NCI-H2081 treated with DMSO at 0.1 percent for 48 hours (cell line): ENCODE measurements at places on chromosomes 12 and 14.

- no peak for DNase-seq
These were observed 40.9 kb downstream of the PELI2 start for GRCh38 chr14:56159066-56159465.

- no peak for DNase-seq
These were observed at the start of gene INHBE for GRCh38 chr12:57454566-57455373. Gene INHBE, plus strand, starts transcription at chr12:57455307. Its CDS starts 230 bp downstream, at chr12:57455537.

DNA sequence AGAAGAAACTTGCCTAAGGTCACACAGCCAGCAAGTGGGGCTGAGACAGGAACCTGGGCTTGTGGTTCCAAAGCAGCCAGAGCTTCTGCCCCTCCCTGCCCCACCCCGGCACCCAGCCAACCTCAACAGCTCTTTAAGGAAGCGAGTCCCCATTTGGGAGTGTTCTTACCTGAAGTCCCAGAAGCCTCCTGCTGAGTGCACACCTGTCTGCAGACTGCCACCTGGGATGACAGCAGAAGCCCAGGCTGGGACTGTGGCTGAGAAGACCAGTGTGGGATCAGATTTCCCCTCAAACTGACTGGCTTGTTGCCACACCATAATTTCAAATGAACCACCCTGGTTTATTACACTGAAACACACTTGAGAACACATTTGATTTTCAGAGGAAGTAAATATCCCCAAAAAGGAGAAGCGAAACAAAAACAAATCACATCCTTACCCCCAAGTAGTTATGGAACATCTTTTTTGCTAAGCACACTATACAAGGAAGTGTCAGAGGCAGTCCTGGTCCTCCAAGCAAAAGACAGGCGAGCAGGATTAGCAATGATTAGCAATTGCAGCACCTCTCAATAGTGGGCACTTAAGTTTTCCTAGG lies 6.3 kb upstream of the RIN3 start:
- peak; percentile 37 for DNase-seq

GRCh38 chr14:33836203-33836899 lies 114.5 kb downstream of the EGLN3 start:
- DNase-seq = no peak

DNA sequence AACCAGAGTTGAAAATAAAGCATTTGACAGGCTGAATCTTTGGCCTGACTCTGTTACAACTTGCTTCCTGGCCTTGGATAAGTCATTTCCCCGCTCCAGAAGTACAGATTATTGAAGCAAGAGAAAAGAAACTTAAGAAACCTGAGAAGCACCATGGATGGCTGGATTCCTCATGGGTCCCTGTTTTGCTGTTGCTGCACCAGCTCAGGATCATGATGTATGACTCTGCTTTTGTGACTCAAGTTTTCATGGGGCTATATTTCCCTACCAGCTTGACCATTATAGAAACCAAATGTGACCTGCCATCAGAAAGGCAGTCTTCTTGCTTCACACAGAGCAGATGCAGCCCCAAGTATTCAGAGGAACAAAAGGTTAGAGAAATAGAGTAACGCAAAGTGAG lies 921.8 kb downstream of the BCL11B start:
- DNase-seq = no peak

DNA sequence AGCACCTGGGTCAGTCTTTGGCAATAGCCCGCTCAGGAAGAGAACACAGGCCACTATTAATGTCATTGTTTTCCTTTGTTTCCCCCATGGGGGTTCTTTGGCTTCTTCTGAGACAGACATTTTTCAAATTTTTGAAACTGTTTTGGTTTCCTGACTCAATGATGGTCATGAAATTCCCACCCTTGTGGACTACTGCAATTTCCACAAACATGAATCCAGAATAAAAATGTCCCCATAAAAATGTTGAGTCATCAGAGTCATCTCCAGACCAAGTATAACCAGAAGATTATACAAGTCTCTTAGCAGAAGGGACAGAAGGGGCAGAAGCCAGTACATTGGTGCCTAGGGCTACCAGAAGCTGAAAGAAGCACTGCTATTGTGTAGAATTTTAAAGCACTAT lies 29.1 kb downstream of the SLCO1A2 start:
- DNase-seq = no peak

GRCh38 chr12:116533343-116534251 lies 25.6 kb upstream of the MAP1LC3B2 start:
- DNase-seq = no peak

DNA sequence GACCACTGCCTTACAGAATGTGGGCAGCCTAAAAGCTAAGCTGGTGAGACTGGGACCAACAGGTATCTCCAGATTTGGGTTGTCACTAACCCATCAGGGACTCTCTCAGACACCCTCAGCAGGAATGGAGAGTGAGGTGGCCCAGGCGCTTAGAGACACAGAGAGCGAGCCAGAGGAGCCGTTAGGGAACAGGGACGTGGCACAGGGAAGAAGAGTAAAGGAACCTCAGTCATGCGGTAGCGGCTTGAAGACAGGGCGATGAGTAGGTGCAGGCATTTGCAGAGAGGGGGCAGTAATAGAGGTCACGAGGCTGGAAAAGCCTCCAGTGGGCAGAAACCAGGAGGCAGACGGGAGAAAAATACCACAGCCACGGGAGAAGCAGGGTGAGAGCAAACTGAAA lies 158.0 kb upstream of the CCND2 start:
- no peak for DNase-seq

GRCh38 chr12:129848876-129849275 lies 54.9 kb downstream of the TMEM132D start:
- DNase-seq = no peak

DNA sequence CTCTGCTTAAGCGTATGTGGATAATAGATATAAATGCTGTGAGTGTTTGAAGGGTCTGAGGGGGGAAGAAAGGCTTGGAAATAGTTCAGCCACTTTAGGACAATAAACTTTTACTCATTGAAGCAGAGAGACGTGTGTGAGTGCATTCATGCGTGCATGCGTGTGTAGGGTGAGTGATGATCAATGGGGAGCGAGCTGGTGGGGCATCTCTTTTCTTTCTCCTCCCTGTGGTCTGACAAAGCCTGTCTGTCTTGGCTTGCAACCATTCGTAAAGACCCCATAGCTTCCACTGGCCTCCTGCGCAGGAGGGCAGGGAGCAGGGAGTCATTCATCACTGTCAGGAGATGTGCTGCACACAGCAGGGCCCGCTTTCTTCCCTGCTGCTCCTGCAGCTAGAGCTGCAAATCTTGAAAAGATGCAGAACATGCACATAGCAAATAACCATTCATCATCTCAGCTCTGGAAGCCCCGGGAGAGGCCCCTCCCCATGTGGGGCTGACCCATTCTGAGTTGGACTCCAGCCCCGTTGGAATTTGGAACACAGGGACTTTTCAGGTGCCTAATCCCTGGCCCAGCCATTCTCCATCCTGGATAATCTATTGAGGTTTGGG lies 223.2 kb downstream of the PPM1H start:
- no peak for DNase-seq

- no peak for DNase-seq
These were observed at the start of gene C14orf93 for GRCh38 chr14:23009939-23010726. Gene C14orf93, minus strand, starts transcription at chr14:23010143. Its CDS starts 11,120 bp downstream, at chr14:22999023.

DNA sequence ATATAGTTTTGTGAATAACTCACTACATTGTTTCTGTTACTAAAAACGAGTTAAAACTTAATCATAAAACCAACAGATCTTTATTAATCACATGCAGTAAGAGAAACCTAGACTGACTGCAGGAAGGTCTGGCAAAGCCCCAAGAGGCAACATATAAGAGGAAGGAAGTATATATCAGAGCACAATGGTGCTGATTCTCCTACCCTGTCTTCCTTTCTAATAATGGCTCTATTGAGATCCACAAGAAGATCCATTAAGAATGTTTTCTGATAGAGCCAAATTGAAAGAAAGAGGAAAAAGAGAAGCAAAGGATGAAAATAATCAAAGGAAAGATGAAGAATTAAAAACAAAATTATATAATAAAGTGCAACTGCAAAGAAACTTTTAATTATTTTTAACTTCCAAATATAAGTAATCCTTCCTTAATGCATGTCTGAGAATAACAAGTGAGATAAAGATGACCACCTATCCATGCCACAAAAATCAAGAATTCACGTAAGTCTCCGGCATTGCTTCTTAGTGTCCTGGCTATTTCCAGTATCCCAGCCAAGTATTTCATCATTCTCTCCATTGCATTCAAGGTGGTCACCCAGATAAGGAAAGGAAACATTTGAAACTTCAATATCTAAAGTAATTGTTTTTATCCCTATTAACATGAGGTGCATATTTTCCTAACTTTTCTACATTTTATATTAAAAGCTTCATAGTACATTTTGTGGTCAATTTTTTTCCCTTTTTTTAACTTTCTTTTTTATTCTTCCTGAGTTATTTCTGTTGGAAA lies 62.2 kb downstream of the SOX5 start:
- no peak for DNase-seq

DNA sequence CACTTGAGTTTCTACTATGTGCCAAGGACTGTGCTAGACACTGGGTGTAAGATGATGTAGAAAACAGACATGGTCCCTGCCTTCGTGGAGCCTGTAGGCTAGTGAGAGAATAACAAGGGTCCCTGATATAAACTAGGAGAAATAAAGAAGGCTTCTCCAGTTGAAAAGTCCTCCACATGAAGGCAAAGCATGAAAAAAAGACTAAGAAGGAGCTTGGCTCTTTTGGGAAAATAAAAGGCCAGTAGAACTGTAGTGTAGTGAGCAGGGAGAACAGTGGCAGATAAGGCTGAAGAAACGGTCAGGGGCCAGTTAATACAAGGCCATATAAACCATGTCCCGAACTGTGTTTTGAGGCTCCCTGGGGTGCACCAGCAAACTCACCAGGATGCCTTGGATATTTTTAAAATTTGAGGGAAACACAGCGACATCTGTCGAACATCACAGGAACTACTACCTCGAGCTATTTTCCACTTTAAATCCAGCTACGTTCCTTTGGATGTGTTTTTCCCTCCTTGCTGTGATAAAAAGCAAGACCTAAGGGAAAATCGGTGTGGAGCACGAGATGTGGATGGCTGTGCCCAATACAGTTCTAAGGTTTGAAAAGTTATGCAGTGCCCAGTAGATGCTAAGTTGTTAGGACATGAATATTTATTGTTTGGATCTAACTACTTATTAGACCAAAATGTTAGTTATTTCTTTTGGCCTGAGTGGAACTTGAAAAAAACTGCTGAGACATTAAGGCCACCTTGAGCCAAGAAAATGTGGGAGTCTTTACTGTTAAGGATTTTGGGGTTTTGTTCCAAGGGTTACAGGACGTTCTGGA lies 8.5 kb upstream of the CFL2 start:
- no peak for DNase-seq

DNA sequence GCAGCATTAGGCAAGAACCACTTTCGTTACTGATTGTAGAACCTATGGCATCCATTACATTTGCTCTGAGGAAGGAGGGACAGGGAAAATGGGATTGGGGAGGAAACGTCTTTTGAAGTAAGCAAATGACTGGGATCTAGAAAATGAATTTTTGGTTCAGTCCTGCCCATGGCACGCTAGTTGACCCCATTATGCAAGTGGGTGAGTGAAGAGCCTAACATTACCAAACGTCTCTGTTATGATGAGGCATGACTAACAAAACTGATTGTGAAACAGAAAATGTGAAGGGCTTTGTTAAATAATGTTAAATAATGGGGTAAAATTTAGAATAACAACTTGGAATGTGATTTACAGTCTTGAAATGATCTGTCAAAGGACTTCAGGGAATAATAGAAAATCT lies 38.9 kb downstream of the CPSF2 start:
- DNase-seq = no peak

DNA sequence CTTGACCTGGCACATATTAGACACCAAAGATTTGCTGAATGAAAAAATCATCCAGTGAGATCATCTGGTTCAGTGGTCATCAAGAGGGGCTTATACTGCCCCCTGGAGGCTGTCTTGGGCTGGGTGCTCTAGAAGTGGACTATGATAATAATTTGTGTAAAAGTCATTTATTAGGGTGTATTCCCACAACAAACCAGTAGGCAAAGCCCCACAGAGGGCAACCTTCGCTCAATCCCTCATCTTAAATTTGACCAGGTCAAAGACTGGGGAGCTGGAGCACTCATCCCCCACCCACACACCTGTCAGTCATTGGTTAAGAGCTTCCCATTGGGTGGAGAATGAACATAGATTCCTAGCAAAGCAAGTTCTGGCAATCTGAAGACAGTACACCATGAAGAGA lies 20.0 kb upstream of the FICD start:
- DNase-seq = no peak

- DNase-seq = no peak
These were observed 20.5 kb downstream of the ZDHHC22 start for GRCh38 chr14:77120771-77121743.

GRCh38 chr12:127970491-127970890 lies 296.5 kb upstream of the TMEM132C start:
- DNase-seq = no peak

DNA sequence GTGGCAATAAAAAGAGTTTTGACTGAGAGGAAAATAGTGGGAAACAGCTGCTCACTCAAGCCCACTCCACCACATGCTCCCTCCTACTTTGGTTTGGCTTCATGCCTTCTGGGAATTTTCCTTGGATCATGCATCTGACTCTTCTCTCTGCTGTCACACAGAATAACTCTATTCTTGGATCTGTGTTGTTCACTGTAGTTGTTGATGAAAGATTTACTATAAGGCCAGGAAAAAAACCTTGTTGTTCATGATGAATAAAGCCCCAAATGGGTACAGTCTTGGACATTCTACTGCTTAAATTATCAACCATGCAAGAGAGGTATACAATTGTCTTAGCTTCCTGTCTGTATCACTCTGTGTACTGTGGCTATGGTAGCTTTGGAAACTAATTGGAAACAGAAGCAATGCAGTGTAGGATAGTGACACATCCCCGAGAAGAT lies 70.5 kb downstream of the TMX1 start:
- DNase-seq = no peak

DNA sequence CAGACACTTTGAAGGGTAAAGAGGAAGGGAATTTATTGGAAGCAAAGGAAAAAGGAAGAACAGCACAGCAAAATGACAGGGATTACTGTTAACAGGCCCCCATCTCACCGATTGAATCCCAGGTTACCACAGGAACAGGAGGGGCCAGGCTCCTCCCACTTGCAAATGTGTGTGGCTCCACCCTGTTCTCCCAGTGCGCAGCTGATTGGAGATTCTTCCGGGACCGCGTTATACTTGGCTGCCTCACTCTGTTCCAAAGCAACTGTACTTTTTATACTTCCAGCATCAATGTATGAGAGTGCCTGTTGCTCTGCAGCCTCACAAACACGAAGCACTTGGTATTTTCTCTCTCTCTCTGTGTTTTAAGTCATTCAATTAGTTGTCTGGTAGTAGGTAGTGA lies 273.6 kb upstream of the MDGA2 start:
- no peak for DNase-seq
